ENCODE measurements at places on chromosomes 1 and 21.

DNA sequence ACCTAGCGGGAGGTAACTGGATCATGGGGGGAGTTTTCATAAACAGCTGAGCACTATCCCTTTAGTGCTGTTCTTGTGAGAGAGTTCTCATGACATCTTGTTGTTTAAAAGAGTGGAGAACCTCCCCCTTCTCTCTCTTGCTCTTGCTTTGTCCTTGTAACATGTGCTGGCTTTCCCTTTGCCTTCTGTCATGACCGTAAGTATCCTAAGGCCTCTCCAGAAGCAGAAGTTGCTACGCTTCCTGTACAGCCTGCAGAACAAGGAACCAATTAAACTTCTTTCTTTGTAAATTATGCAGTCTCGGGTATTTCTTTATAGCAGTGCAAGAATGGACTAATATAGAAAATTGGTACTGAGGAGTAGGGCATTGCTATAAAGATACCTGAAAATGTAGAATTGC lies 515.6 kb downstream of the NEGR1 start:
- DNase-seq = no peak

GRCh38 chr21:15276243-15276642 lies 211.4 kb upstream of the NRIP1 start:
- DNase-seq = no peak

DNA sequence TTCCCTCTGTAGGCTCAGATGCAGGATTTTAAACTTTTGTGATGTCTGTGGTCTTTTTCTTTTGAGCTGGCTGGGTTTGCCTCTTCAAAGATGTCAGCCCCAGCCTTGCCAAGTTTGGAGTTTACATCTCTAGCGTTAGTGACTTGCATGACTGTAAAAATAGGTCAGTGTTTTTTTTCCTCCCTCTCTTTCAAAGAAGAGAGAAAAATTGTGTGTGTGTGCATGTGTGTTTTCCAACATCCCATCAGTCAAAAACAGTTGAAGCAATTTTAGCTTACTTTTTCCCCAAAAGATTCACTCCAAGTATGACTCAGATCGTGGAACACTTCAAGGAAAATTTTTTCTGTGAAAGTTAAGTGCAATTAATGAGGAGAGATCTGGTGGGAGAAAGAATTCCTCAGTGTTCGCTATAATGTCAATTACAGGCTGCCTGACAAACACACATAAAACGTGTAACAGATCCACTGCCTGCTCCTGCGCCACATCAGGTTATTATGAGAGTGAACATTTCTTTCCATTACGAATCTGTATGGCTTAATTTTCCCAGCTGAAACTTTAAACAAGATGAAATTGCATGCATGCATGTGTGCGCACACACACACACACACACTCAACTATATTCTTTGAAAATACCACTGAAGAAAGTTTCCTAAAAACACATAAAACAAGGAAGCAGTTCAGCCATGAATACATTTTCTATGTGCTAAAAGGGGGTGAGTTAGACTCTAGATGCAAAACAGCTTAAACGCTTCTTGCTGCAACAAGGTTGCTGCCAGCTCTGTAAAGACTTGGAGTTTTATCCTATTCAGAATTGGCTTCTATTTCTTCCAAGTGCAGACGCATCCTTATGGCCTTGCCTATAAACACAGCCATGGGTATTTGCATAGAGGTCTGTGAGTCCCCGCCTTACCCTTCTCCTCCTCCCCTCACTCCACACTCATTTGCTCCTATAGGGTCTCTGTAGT lies 55.5 kb downstream of the TLR5 start:
- no peak for DNase-seq

GRCh38 chr1:177909416-177909815 lies 60.4 kb downstream of the SEC16B start:
- no peak for DNase-seq

DNA sequence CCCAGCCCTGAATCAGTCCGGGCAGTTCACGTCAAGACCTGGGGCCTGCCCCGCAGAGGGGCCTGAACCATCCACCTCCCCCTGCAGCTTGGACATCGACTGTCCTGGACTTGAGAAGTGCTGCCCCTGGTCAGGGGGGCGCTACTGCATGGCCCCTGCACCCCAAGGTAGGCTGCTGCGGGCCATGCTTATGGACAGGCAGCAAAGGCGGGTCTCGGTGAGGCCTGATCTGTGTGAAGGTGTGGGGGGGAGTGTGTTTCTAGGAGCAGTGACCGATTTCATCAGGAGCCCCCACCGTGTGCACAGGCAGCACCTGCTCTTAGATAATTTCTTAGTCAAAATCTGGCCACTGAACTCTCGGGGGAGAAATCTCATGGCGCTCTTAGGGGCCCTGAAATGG lies 13.0 kb downstream of the UMODL1 start:
- no peak for DNase-seq

GRCh38 chr1:194374649-194375048 lies 1188.2 kb upstream of the B3GALT2 start:
- DNase-seq = no peak

GRCh38 chr1:1510912-1511532 lies 940 bp upstream of the ATAD3A start:
- no peak for DNase-seq

DNA sequence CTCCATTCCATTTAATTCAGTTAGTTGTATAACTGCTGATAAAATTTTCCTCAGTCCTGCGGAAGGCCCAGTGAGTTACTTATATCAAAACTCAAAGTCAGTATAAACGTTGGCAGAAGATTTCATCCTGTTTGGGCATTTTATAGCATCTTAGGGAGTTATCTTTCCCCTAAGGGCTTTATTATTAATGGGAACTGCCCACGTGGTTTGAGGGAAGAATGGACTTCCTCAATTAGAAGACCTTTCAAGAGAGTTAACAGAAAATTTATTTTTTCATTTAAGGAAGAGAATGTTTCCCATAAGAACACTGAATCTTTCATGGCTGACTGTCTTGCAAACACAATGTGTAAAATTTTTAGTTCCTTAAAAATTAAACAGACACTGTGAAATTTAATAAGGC lies 400.1 kb downstream of the NEGR1 start:
- DNase-seq = no peak

- DNase-seq = no peak
Measured at GRCh38 chr21:34219334-34220060, 144.3 kb upstream of the KCNE2 start.

GRCh38 chr1:182166750-182167149 lies 105.2 kb upstream of the ZNF648 start:
- no peak for DNase-seq

- no peak for DNase-seq
Measured at GRCh38 chr1:115314765-115315164, 23.3 kb downstream of the NGF start.

DNA sequence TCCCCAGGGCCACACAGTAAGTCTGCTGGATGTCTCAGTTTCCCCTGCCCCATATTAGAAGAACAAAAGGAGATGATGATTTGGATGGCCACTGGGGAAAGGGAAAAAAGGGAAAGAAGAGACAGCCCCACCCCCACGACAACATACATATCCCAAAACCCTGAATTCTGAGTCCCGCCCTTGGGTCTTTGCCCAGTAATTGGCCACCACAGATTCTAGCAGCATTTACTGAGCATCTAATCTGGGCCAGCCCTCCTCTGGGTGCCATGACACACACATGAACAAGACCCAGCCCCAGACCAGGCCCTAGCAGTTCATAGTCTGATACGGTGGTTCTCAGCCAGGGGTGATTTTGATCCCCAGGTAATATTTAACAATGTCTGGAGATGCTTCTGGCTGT lies 5.2 kb upstream of the TTC4 start:
- no peak for DNase-seq

- DNase-seq = no peak
Measured at GRCh38 chr1:234582681-234583301, 27.2 kb downstream of the IRF2BP2 start.

GRCh38 chr1:69129538-69129937 lies 438.2 kb upstream of the LRRC7 start:
- no peak for DNase-seq

DNA sequence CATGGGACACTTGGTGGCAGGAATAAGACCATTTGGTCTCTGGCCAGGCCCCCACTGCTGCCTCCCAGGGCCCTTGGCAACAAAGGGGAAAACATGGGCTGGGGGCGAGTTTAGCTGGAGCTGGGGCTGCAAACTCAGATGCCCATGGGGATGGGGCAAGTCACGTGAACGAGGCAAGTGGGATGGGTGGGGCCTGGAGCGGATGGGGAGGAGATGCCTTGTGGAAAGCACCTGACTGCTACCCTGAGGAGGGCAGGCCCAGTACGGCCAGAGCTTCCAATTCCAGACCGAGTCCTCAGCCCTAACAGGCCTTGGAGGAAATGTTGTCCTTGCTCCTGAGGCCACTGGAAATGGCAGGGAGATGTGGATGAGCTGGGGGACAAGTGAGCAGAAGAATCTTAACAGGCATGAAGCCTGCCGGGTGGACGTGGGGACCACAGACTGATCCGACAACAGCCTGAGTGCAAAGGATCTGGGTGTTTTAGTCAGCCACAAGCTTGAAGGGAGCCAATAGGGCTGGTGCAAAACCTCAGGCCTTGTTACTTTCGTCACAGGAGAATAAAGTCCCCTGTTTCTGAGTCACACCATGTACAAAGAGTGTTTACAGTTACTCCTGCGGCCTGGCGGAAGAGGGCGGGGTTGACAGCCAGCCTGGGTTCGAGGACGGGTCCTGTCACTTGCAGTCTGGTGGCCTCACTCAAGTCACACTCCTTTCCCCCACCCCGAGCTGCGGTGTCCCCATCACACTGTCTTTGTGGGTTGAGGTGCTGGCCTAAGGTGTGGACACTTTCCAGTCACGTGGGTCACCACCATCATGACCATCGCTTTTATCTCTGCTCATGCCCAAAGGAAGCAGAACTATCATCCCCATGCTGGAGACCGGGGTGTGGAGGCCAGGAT lies 19.1 kb downstream of the RUNX3 start:
- DNase-seq = peak; percentile 91

DNA sequence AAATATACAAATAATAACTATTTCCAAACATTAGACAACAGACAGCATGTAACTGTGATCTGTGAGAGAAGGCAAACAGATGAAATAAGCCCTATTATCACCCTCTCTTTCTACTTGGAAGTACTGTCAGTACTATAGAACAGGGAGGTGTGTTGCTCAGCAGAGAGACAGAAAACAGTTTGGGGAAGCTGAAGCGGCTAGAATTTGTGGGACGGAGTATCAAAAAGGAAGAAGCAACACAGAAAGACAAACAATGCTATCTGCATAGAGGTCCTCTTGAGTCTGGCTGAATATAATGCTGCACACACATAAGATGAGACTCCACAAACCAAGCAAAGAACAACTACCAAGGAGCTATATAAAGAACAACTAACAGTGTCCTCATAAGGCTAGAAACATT lies 59.4 kb downstream of the ZZZ3 start:
- DNase-seq = no peak

DNA sequence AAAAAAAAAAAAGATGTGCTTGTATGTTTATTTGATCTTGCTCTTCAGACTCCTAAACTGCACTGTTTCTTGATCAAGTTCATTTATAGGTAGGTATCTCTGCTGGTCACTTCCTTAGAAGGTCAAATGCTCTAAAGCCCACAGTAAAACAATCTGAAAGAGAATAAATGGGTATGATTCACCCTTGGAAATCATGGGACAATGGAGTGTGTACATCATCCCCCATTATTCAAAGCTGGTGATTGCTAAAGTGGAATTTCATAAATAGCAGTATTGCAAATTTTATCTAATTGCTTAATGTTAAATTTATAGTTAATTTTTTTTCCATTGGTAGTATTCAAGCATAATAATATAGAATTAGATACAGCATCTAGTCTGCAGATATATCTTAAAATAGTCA lies 53.4 kb downstream of the MIER1 start:
- no peak for DNase-seq

- DNase-seq = no peak
Measured at GRCh38 chr21:39196310-39196709, 13.1 kb upstream of the PSMG1 start.

GRCh38 chr1:113255720-113256347 lies 134.5 kb upstream of the MAGI3 start:
- no peak for DNase-seq

DNA sequence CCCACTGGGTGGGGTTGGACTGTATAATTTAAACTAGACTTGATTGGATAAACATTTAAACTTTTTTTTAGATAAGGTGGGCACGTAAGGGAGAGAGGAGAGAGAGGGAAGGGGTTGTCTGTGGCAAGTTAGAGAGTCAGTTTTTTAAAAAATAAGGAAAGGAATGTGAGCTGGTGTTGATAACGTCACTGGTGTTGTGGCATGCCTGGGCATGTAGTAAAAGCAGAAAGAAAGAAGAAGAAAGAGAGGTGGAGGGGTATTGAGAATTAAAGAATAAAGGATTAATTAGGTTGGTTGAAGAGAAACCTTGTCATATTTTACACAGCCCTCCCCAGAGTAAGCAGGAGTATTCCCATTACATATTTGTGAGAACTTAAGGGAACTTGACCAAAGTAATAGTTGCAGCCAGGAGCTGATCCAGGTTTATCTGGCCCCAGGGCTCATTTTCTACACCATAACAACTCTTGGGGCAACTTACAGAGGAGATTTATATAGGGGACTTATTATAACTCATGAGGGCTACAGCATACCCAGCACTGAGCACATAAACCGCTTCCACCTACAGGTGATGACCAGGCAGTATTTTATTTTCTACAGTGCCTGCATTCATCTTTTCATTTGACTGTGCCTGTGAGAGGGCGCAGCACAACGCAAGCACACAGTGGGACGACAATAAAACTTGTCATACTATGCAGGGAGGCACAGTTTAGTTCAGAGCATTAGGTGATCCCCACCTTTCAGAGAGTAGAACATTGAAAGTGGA lies 70.2 kb downstream of the CCDC30 start:
- DNase-seq = no peak

Measured in Peyer's patch (tissue), 4 donors.